ENCODE measurements at places on chromosomes 3 and 15.
A peak's percentile ranks its signal among the peaks of the same experiment; 100 is the strongest.

GRCh38 chr3:21464746-21465145 lies 286.3 kb downstream of the ZNF385D start:
- no peak for DNase-seq

GRCh38 chr3:196270499-196270898 lies 17.0 kb downstream of the PCYT1A start:
- DNase-seq = peak; percentile 26

DNA sequence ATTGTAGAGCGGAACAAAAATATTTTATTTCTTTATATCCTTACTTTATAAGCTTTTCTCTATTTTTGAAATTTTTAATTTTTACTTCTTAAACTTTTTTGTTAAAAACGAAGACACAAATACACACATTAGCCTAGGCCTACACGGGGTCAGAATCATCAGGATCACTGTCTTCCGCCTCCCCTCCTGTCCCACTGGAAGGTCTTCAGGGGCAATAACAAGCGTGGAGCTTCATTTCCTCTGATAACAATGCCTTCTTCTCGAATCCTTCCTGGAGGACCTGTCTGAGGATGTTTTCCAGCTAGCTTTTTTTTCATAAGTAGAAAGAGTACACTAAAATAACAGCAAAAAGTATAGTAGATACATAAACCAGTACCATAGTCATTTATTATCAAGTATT lies 77.7 kb upstream of the DGKG start:
- DNase-seq = no peak

DNA sequence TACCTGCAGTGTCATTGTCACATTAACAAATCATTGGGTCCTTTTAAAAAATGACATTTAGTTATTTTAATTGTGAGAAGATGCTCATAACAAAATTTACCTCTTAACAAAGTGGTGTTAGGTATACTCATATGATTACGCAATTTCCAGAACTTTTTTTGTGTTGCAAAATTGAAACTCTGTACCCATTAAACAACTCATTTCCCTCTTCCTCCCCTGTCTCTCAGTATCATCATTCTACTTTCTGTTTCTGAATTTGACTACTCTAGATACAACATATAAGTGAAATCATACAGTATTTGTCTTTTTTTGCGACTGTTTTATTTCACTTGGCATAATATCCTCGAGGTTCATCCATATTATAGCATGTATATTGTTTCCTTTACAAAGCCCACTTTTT lies 58.7 kb upstream of the CHST2 start:
- DNase-seq = no peak

- DNase-seq = no peak
Observed at GRCh38 chr15:68151277-68151676, 53.9 kb downstream of the CALML4 start.

DNA sequence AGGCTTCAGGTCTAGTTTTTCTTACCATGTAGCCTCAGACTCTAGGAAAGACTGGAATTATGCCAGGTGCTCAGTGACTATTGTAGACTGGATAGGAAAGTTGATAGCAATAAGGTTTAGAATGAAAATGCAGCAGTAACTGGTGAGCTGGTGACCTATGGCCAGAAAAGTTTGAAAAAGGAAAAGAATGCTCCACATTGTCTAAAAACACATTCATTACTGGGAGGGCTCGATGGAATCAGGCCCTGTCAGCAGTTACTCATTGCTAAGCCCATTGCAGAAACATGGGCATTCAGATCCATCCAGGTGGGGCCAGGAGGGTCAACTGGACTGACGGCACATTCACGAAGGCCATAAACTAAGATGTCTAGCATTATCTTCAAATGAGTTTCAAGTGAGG lies 8.7 kb upstream of the MBNL1 start:
- no peak for DNase-seq

- DNase-seq = peak; percentile 86
Observed at GRCh38 chr15:40338041-40338657, 2.6 kb downstream of the CCDC9B start.

GRCh38 chr3:106176734-106177133 lies 307.9 kb upstream of the CBLB start:
- DNase-seq = no peak

GRCh38 chr3:61632568-61633175 lies 71.3 kb downstream of the PTPRG start:
- DNase-seq = no peak
